ENCODE measurements at places on chromosomes 7 and 10. TPM values are rescaled to one million over a fixed set of nuclear protein-coding genes. Genes with fewer than 3 reads are reported as not detected.
A peak's percentile ranks its signal among the peaks of the same experiment; 100 is the strongest.

DNA sequence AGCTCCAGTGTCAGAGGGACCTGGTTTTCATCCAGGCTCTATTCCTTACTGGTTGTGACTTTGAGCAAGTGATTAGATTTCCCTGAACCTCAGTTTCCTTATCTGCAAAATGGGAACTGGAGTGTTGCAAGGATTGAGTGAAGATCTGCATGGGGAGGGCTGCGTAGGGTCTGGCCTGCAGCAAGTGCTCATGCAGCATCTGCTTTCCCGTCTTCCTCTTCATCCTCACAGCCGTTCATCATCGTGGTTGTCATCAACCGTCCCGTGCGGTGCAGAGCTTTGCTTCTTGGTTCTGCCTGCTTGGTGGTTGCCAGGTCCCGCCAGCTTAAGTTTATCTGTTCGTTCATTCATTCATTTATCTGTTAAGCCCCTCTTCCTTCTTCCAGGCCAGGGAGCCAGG lies 135.0 kb downstream of the GRK5 start:
- DNase-seq, result no peak

GRCh38 chr10:58771863-58772262 lies 259.2 kb downstream of the BICC1 start:
- DNase-seq, result no peak

- peak; percentile 23 for DNase-seq
These were observed 69.6 kb downstream of the ATXN7L1 start for GRCh38 chr7:105806592-105807447.

- DNase-seq, result no peak
These were observed 51.9 kb downstream of the CFTR start for GRCh38 chr7:117531595-117532244.

- no peak for DNase-seq
These were observed 17.3 kb downstream of the DAGLB start for GRCh38 chr7:6430271-6430940.

GRCh38 chr7:20395104-20395503 lies 64.4 kb downstream of the ITGB8 start:
- no peak for DNase-seq

GRCh38 chr7:123789817-123790216 lies 41.0 kb upstream of the WASL start:
- no peak for DNase-seq

DNA sequence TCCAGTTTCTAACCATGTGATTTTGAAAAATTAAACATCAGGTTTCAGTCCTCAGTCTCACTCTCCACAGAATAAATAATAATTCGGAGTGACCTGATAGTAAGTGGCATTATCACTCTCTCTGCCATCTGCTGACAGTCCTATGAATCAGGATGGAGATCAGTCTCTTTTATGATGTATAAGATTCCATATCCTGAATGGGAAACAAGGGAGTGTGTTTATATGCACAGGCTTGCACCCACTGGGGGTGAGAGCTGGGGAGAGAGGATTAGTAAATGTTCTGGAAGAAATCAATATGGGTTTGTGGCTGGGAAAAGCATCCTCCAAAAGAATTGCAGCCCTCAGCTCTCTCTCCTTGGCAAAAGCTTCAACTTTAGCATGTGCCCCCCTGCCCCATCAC lies 45.3 kb downstream of the DGKI start:
- DNase-seq, result no peak

DNA sequence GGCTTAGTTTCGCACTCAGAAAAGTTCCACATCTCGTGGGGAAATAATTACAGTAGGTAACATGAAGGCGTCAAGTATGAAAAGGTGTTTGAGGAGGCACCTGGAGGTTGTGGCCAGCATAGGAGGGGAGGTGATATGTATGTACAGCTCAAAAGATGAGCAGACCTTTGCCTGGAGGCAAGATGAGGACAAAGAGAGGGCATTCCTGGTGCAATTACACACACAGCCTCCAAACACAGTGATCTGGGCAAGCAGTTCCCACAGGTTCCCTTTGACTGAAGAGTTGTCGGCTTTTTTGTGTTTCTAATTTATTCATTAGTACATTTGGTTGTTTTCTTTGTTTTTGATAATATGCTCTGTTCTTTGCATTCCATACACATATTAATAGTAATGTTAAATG lies 46.9 kb downstream of the CDK14 start:
- DNase-seq, result no peak

DNA sequence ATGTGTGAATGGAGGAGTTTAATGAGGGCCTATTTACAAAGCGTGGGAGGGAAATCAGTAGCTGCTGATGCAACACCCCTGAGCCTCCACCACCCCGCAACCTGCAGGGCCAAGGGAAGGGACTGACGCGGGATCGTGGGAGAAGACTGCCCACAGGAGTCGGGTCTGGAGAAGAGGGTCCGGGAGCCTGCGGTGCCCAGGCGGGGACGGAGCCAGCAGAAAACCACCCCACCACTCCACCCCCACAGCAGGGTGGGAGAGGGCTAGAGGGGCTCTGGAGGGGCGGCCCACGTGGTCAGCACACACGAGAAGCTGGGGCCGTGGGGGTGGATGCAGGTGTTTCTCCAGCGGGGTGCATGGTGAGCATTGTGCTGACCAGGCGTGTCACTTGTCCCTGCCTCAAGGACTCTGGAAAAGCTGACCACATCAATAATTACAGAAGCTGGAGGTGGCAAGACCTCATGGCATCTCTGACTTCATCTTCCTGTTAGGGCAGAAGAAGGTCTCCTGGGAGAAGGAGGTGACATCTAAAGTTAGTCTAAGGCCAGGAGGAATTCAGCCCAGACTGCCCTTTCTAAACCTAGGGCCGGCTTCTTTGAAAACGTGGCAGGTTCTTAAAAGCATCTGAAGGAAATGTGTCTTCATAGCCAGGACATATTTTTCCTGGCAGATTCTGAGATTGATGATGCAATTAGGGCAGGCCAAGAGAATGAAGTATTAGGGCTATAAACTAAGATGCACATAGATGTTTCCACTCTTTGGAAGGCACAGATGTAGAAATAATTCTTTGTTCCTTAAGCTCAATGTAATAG lies 150.9 kb downstream of the RGS10 start:
- no peak for DNase-seq

DNA sequence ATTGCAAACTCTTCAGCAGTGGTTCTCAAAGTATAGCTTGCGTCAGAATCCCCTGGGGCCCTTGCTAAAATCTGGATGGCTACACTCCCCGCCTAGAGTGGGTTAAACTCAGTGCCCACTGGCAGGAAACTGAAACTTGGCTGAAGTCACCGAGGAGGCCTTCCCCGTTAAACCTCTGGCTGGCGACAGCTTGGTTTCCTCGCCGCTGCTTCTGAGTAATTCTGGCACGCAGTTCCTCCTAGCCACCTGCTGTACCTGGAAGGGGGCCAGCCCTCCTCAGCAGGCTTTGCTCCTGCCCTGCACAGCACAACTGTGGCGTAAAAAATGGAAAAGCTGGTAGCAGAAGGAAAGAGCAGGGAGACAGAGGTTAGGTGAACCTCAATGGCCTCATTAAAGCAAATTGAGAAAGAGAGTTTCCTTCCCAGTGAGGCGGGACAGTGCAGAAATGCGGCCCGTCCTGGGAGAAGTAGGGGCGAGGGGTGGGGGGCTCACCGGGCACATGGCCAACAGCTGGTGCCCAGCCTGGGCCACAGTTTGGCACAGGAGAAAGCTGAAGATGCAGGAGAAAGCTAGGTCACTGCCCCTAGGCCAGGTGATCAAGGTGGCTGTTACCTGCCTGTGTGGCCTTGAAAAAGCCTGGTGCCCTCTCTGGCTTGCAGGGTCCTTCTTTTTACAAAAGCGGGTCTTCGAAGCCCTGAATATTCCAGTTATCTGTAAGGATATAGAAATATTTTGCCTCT lies 46.6 kb downstream of the ALOX5 start:
- DNase-seq, result peak; percentile 72

GRCh38 chr10:20685462-20685861 lies 211.6 kb downstream of the NEBL start:
- DNase-seq, result no peak

GRCh38 chr10:83346266-83346910 lies 792.9 kb upstream of the GHITM start:
- no peak for DNase-seq

DNA sequence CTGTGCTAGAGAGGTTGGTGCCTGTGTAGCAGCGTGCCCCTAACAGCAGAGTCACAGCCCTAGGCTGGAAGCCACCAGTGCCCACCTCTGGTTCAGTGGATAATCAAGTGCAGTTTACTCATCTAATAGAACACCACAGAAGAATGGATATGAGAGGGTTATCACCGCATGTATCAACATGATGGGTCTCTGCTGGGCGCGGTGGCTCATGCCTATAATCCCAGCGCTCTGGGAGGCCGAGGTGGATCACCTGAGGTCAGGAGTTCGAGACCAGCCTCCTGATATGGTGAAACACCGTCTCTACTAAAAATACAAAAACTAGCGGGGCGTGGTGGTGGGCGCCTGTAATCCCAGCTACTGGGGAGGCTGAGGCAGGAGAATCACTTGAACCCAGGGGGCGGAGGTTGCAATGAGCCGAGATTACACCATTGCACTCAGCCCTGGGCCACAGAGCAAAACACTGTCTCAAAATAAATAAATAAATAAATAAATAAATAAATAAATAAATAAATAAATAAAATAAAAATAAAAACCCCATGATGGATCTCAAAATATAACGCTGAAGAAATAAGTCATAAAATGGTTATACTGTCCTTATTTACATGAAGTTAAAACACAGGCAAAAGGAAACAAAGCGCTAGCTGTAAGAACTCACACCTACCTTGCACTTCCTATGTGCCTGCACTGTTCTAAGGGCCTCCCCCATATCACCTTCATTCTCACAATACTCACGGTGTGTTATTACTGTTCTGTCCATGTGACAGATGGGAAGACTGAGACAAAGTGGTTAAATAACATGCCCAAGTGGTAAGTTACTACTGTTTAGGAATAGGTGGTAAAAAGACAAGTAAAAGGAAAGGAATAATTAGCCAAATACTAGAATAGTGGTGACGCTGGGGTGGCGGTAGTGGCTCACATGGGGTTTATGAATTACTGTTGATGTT lies 70.9 kb downstream of the AMZ1 start:
- no peak for DNase-seq

GRCh38 chr10:127158662-127159061 lies 37.7 kb downstream of the INSYN2A start:
- no peak for DNase-seq

DNA sequence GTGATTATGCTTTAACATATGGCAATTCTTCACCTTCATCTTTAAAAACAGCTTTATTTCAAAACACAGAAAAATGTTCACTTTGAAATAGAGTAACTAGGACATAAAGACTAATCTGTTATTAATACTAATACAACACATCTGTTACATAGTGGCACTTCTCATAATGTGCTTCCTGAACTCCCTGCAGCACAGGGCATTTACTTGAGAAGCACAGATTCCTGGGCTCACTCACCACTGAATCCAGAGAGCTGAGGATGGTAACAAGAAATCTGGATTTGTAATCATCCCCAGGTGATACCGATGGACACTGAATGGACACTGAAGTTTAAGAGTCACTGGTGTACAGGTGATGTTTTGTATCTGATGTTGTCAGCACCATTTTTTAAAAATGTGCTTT lies 96.1 kb downstream of the COL28A1 start:
- no peak for DNase-seq

GRCh38 chr10:121754666-121755065 lies 156.4 kb upstream of the FGFR2 start:
- no peak for DNase-seq

DNA sequence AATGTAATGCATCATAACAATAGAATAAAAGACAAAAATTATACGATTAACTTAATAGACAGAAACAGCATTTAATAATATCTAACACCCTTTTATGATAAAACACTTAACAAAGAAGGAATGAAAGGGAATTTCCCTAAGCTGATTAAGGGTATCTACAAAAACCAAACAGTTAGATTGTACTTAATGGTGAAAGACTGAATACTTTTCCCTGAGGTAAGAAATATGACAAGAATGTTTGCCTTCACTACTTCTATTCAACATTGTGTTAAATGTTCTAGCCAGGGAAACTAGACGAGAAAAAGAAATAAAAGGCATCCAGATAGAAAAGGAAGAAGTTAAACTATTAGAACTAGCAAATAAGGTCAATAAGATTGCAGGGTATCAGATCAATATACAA lies 276.9 kb downstream of the BAMBI start:
- DNase-seq, result no peak

GRCh38 chr7:46545790-46546189 lies 624.7 kb upstream of the IGFBP3 start:
- DNase-seq, result no peak

DNA sequence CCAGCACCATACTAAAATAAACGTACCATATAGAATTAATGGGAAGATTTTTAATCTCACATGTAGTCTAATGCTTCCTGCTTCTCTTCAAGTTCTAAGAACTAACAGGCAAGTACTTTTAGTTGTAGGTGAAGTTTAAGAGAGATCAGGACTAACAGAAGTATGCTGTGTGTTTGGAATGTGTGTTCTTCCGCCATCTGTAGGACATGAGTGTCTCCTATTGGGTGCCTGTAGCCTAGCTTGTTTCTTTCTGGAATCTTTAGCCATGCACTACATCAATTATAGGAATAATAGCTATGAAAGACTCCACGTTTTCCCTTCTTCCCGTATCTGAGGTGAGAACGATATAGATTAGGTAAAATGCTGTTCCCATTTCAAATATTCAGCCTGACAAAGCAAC lies 140.2 kb upstream of the AHR start:
- no peak for DNase-seq

GRCh38 chr10:87850742-87851205 lies 12.6 kb downstream of the KLLN start:
- DNase-seq, result peak; percentile 66

- DNase-seq, result no peak
These were observed 329.2 kb upstream of the COBL start for GRCh38 chr7:51645702-51646298.

Gene MINDY3
- 31.9 TPM for total RNA-seq

Gene ST8SIA6
- not detected for total RNA-seq

Gene ZNF239
- 7.6 TPM for total RNA-seq

Gene ECHS1
- total RNA-seq, result 27.5 TPM

Gene SYT15
- 1.1 TPM for total RNA-seq

Gene KCNIP2
- total RNA-seq, result 3.5 TPM

Gene SPRN
- not detected for total RNA-seq

Gene CRYGN
- not detected for total RNA-seq

Gene MMD2
- total RNA-seq, result not detected

Gene OPALIN
- not detected for total RNA-seq

Gene INPP5F
- total RNA-seq, result 37.5 TPM

Gene LIPK
- not detected for total RNA-seq

Gene ESYT2
- 32.4 TPM for total RNA-seq

All from B cell (primary cell).